Type B pancreatic cell (in vitro differentiated cells): ENCODE measurements at places on chromosomes 6 and 20. TPM values are rescaled to one million over a fixed set of nuclear protein-coding genes. Genes with fewer than 3 reads are reported as not detected.

Gene KCNQ5
- total RNA-seq = 1.1 and 1.7 TPM in 2 replicates

Gene KCNK17
- total RNA-seq = 9.9 and 18.6 TPM in 2 replicates

- DNase-seq = no peak
- H3K4me3 ChIP-seq = no peak overlapping the region
- H3K27ac ChIP-seq = no peak overlapping the region
- H3K4me1 ChIP-seq = peaks cover 3% of the 10 kb centered on the region
- no peaks in the 10 kb centered on the region for H3K27me3 ChIP-seq
These were observed 189.5 kb upstream of the MANEA start for GRCh38 chr6:95387845-95388244.

DNA sequence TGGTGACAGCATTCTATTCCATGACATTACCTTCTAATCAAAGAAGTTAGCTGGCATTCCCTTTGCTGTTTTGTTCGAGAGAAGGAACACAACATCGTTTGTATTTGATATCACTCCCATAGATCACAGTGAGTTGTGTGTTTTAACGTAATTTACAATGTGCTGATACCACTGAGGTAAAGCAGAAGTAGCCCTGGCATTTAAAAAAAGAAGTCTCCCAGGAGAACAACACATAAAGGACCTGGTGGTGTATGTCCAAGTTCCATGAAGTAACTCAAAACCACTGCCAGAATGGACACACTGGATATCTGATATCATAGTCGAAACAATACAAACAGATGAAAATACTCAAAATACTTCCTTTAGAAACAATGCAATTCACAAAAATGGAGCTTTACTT is 351.7 kb downstream of the RNGTT start:
- H3K4me1 ChIP-seq = no peaks in the 10 kb centered on the region
- H3K4me3 ChIP-seq = no peak overlapping the region
- no peak for DNase-seq
- H3K27ac ChIP-seq = no peak overlapping the region

Gene FLRT3
- total RNA-seq = 59.3 and 75.7 TPM in 2 replicates

DNA sequence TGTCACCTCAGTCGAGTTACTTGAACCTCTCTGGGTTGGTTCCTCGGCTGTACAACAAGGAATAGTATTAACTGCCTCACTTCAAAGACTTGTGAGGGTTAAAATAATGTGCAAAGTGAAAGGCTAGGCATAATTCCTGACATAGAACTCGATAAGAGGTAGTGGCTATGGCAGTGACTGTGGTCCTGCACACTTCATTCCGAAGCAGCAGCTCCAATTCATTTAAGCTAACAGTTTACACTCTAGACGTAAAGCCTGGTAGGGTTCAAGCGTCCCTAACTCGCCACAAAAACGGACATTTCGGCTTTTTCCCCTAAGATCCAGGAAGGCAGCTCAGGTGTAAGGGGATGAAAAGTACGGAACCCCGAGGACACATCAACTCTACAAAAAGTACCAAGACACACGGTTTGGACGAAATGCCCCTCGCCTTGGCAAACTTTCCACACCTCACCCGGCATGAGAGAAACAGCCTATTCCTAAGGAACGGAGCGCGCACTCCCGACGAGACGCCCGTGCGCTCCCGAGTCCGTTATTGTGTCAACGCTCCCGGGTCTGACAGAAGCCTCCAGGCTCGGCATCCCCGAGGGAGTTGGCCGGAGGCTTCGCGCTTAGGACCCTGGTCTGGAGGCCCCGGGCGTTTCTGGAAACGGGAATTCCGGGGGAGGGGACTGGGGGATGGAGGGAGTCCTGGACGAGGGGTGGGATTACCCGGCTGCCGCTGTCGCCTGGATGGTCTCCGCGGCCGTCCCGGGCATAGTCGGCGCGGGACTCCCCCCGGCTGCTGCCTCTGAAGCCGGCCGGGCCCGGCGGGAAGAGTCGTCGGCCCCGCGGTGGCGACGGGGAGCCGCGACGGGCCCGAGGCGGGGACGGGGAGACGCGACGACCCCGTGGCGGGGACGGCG is 937 bp downstream of the ZNF318 start:
- peak overlapping the region; percentile 93 for H3K4me3 ChIP-seq
- H3K27ac ChIP-seq = peak overlapping the region; percentile 65
- peaks cover 10% of the 10 kb centered on the region for H3K4me1 ChIP-seq
- no peaks in the 10 kb centered on the region for H3K27me3 ChIP-seq
- H3K36me3 ChIP-seq = peaks cover 5% of the 10 kb centered on the region

Gene CLVS2
- 0.62 and 0.75 TPM in 2 replicates for total RNA-seq

DNA sequence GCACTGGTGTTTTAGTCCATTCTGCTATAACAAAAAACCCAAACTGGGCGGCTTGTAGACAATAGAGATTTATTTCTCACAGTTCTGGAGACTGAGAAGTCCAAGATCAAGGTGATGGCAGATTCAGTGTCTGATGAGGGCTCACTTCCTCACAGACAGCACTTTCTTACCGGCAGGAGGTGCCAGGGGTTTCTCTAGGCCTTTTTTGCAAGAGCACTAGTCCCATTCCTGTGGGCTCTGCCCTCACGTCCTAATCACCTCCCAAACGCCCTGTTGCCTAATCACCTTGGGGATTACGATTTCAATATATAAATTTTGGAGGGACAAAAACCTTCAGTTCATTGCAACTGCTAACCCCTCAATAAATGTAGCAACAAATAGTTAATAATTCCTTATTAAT is 140.0 kb upstream of the SGK1 start:
- H3K27ac ChIP-seq = no peak overlapping the region
- no peaks in the 10 kb centered on the region for H3K36me3 ChIP-seq
- no peaks in the 10 kb centered on the region for H3K27me3 ChIP-seq
- H3K4me3 ChIP-seq = no peak overlapping the region
- DNase-seq = no peak

GRCh38 chr6:157761331-157761921 is 61.6 kb upstream of the SNX9 start:
- H3K4me1 ChIP-seq = peaks cover 40% of the 10 kb centered on the region
- DNase-seq = no peak
- no peak overlapping the region for H3K4me3 ChIP-seq

DNA sequence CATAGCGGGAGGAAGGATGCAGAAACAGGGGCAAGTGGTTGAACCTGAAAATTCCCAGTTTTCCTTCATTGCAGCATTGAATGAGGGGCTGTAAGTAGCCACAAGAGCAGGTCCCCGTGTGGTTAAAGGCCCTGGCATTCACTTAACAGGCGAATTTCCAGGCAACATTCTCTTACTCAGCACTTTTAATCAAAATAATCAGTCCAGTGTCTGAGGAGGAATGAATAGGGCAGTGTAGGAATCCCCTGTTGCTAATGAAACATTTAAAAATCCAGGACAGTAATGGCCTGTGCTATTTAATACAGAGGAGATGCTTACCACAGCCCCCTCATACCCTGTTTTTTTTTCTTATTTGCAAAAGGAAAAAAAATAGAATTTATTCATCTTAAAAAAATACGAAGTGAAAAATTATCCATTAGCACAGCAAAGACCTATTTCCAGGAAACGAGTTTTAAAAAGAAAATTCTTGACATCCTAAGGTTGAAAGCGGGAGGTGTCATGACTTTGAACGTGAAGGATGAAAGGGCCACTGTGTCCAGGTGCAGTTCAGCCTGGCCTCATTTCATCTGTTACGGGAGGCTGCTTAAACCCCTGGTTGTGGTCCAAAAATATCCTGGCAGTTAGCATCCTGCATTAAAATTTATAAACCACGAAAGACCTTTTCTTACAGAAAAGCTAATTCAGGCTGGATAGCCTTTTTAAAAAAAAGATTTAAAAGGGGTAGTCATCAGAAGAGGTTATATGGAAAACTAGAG is 20.2 kb downstream of the MYLK4 start:
- H3K27me3 ChIP-seq = peaks cover 7% of the 10 kb centered on the region
- H3K27ac ChIP-seq = no peak overlapping the region
- H3K4me3 ChIP-seq = no peak overlapping the region
- DNase-seq = no peak

- DNase-seq = no peak
- H3K27ac ChIP-seq = no peak overlapping the region
- H3K4me1 ChIP-seq = peaks cover 42% of the 10 kb centered on the region
These were observed 20.1 kb downstream of the B4GALT5 start for GRCh38 chr20:49693435-49694171.

- no peaks in the 10 kb centered on the region for H3K36me3 ChIP-seq
- no peaks in the 10 kb centered on the region for H3K4me1 ChIP-seq
- H3K27me3 ChIP-seq = peaks cover 44% of the 10 kb centered on the region
These were observed 85.6 kb upstream of the SSTR4 start for GRCh38 chr20:22949331-22950109.

Gene NUDT3
- 19.4 and 31.9 TPM in 2 replicates for total RNA-seq

GRCh38 chr6:13534536-13534935 is 39.9 kb upstream of the SIRT5 start:
- H3K36me3 ChIP-seq = no peaks in the 10 kb centered on the region
- H3K27ac ChIP-seq = no peak overlapping the region
- peaks cover 8% of the 10 kb centered on the region for H3K4me1 ChIP-seq
- no peak overlapping the region for H3K4me3 ChIP-seq

DNA sequence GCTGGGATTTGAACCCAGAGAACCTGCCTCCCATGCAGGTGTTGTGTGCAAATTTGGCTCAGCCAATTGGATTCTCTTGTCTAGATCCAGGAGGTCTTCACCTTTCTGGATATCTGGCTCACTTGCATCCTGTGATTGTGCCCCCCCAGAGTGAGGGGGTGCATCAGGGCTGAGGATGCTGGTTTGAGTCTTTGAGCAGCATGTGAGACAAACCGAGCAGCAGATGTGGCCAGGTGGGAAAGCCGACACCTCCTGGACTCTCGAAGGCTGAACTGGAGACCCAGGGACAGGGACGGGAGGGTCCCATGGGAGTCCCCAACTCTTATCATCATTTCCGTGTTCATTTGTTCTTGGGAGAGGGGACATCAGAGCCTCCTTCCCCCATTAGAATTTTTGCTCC is 30.6 kb upstream of the SULF2 start:
- no peaks in the 10 kb centered on the region for H3K36me3 ChIP-seq
- H3K27ac ChIP-seq = no peak overlapping the region
- no peak for DNase-seq
- H3K27me3 ChIP-seq = peaks cover 35% of the 10 kb centered on the region
- H3K4me3 ChIP-seq = no peak overlapping the region
- H3K4me1 ChIP-seq = peaks cover 13% of the 10 kb centered on the region

Gene HLA-DQB1
- 5.1 and 12.8 TPM in 2 replicates for total RNA-seq

DNA sequence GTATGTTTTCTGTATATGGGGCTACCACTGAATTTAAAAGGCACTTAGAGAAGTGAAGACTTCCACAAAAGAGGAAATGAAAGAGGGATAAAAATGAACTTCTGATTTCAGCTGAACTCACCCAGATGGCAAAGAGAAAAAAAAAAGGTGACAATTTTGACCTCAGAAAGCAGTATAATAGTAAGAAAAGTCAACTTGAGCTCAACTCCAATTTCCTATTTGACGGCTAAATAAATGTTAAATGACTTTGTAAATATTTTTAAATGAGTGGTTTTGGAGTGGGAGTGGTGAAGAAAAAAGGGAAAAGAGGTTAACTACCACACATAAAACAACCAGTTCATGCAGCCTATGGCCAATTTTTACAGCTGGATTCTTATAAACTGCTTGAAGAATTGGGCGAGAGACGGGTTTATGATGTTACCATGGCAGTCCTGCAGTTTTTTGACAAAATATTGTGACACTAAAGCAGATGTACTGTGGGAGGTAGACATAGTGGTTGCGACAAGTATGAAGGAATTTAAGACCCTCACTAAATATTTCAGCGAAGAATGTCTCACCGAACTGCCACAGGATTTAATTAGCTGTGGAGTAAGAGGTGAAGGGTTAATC is 49.8 kb upstream of the ADTRP start:
- no peak overlapping the region for H3K4me3 ChIP-seq
- peaks cover 13% of the 10 kb centered on the region for H3K4me1 ChIP-seq
- no peak overlapping the region for H3K27ac ChIP-seq
- no peaks in the 10 kb centered on the region for H3K27me3 ChIP-seq
- no peak for DNase-seq

- H3K4me1 ChIP-seq = peaks cover 29% of the 10 kb centered on the region
- peak overlapping the region; percentile 91 for H3K27ac ChIP-seq
- no peak for DNase-seq
- peaks cover 29% of the 10 kb centered on the region for H3K36me3 ChIP-seq
- no peaks in the 10 kb centered on the region for H3K27me3 ChIP-seq
- H3K4me3 ChIP-seq = peak overlapping the region; percentile 96
These were observed 1.4 kb downstream of the RPRD1B start for GRCh38 chr20:38034961-38035360.

Gene GPR6
- total RNA-seq = not detected in 2 replicates

GRCh38 chr20:63529861-63530787 is 7.1 kb downstream of the PTK6 start:
- no peak overlapping the region for H3K27ac ChIP-seq
- peaks cover 6% of the 10 kb centered on the region for H3K4me1 ChIP-seq
- H3K27me3 ChIP-seq = no peaks in the 10 kb centered on the region
- no peak for DNase-seq

DNA sequence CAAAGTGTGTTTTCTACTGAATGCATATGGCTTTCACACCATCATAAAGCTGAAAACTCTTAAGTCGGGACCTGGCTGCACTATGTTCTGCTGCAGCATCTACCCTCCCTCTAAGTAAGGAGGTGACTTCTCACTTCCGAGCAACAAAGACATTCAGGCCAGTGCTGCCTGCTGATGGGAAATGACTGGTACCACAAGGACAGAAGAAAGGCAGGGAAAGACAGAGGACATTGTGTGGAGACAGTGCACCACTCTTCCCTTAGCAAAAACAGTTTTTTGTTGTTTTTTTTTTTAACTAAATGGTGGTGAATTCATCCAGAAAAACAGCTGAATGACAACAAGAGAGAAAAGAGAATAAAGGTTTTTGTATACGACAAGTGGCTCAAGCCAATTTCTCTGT is 81.5 kb downstream of the MAP7 start:
- no peak overlapping the region for H3K27ac ChIP-seq
- H3K27me3 ChIP-seq = no peaks in the 10 kb centered on the region
- H3K4me3 ChIP-seq = no peak overlapping the region
- H3K36me3 ChIP-seq = no peaks in the 10 kb centered on the region

Gene CLDN20
- total RNA-seq = not detected in 2 replicates
